ENCODE measurements at places on chromosomes 4 and X.

DNA sequence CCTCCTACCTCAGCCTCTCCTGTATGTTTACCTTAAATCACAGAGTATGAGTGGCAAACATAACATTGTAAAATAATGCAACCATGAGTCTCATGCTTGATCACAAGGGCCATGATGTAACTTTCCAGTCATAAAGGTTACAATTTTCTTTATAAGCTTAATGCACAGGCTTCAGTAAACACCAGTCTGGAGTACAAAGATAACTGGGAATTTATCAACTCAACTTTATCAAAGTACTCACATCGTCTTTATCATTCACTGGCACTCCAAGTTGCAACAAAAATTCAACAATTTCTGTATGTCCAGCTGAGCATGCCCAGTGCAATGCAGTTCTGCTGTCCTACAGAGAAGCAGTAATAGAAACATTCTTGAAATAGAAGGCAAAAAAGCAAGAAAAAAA lies 2.8 kb downstream of the PSMD10 start:
- DNase-seq, result no peak

DNA sequence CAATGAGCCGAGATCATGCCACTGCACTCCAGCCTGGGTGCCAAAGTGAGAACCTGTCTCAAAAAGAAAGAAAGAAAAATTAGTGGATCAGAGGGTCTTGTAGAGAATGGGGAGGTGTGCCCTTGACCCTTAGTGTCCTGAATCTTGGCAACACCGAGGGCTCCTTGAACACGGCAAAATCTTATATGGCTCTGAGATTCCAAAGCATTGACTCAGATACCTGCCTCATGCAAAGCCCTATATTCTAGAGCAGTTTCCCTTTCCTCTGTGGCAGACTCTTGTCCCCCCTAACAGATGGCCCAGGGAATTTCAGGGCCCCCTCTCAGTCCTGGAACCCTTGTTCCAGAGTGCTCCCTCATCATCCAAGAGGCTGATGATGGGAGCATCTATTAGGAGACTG lies 6.8 kb downstream of the CLDN2 start:
- no peak for DNase-seq

- no peak for DNase-seq
Observed at GRCh38 chr4:24720436-24720835, 74.9 kb upstream of the SOD3 start.

DNA sequence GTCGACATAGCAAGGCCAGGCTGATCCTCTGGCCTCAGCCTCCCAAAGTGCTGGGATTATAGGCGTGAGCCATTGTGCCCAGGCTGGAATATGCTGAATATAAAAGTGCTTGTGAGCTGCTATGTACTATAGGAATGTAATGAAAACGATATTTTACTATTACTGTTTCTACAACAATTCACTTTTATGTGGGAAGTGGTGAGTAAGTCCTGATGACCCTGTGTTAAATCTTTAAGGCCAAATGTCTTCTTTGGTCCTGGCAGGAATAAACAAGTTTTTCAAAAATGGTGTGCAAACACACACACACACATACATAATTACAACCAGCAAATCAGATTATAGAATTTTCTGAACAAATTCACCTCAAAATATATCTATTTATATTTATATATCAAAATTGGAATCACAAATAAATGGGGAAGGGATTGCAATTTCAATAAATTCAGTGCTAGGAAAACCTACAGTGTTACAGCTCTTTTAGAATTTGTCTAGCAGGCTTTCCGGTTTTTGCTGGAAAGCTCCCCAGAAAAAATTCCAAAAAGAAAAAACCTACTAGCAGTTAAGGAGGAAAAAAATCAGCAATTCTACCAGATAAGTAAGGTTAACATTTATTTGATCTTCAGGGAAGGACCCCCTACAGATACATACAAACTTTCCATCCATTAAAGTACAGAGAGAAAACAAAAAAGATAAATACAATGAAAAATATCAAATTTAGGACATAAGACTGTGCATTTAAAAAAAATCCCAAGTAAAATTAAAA lies 17.9 kb downstream of the SMIM14 start:
- DNase-seq, result no peak

DNA sequence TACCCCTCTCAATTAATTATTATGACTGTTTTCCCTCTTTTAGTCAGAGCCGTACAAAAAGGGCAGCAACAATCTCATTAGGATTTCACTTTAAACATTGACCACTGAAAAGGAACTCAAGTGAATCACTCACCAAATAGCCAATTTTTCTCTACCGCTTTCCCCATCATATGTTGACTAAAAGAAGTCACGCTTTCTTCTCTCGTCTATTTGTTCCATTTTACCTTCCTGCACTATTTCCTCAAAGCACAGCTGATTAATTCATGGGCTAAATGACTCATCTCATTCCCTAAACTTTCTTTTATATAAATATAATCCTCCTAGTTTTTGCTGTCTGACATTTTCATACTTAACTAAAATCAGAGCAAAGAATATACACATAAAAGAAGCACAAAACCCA lies 8.2 kb downstream of the MID1 start:
- DNase-seq, result peak; percentile 43

- no peak for DNase-seq
Observed at GRCh38 chr4:80767944-80768343, 262.6 kb upstream of the BMP3 start.

GRCh38 chr4:17867276-17867675 lies 56.5 kb downstream of the NCAPG start:
- DNase-seq, result no peak

GRCh38 chr4:158090323-158090722 lies 82.5 kb downstream of the GASK1B start:
- peak; percentile 42 for DNase-seq

- no peak for DNase-seq
Observed at GRCh38 chrX:86148594-86148993, 343 bp downstream of the DACH2 start.

GRCh38 chrX:154717824-154718223 lies 33.1 kb downstream of the GAB3 start:
- no peak for DNase-seq

GRCh38 chr4:76659103-76659490 lies 224.1 kb downstream of the SHROOM3 start:
- DNase-seq, result no peak

DNA sequence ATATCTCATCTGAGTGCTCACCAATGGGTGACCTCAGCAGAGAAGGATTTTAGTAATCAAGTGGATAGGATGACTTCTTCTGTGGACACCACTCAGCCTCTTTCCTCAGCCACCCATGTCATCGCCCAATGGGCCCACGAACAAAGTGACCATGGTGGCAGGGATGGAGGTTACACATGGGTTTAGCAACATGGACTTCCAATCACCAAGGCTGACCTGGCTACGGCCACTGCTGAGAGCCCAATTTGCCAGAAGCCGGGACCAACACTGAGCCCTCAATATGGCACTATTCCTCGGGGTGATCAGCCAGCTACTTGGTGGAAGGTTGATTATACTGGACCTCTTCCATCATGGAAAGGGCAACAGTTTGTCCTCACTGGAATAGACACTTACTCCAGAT lies 97.4 kb downstream of the LCORL start:
- DNase-seq, result no peak

DNA sequence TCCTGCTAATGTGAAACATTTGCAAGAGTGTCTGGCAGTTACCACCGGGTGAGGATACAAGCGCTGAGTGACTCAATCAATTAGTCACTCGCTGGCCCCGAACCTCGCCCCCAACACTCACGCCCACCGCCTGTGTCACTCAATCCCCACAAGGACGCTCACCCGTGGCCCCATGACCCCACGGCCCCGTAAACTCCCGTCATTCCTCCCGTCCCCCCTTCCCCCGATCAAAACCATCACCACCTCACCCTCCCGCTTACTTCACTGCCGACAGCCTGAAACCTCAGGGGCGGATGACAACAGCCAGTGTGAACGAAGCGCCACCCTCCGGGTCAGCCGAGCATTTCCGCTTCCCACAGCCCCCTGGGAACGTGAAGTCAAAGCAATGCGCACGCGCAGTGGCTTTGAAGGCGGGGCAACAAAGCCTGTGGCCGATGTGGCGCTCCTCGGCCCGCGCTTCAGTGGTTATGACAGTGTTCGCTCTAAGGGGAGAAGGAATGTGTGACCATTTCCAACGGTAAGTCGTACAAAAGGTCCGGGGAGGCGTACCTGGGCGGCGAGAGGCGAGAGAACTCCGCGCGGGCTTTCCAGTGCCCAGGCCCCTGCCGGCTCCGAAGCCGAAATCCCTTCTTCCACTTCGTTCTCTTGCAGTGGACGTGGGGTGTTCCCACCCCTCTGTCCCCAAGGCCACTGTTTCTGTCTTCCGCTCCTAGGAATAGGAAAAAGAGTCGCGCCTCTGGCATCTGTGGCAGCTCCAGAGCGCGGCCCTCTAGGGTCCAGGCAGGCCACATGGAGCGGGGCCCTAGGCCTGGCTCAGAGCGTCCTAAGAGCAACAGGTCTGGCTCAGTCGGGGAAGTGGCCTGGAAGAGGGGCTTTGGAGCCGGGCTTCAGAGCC lies at the start of gene ZNF674:
ZNF674 (minus strand) TSS at position 311 of the 895 bp plus-strand sequence. CDS start 3,334 bp downstream, outside the sequence.
- peak; percentile 78 for DNase-seq

DNA sequence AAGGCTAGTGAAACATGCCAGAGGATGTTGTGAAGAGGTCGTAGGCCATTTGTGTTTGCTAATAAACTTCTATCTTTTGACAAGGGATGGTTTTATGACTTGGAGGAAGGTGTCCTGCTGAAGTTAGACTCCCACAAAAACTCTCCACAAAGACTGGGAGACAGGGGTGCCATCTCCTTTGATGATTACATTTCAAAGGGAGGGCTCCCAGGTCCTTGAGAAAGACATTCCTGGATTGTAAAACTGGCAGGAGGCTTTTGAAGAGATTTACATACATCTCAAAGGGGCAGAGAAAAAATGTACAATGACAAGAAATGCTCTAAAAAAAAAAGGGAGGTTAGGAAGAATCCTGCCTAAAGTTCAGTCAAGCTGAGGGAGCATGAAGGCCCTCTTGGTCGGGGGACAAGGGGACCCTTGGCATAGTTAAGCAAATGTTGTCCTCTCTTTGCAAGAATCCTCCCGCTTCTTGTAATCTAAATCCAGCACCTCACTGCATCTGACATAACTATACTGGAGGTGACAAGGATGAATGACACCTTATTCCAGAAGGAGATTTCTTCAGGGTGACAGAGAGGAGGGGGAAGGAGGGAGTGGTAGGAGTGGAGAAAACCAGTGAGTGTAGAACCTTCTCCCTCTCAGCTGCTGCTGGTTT lies 41.1 kb upstream of the MGST2 start:
- no peak for DNase-seq

GRCh38 chrX:107739541-107739940 lies 36.0 kb downstream of the TSC22D3 start:
- DNase-seq, result no peak

DNA sequence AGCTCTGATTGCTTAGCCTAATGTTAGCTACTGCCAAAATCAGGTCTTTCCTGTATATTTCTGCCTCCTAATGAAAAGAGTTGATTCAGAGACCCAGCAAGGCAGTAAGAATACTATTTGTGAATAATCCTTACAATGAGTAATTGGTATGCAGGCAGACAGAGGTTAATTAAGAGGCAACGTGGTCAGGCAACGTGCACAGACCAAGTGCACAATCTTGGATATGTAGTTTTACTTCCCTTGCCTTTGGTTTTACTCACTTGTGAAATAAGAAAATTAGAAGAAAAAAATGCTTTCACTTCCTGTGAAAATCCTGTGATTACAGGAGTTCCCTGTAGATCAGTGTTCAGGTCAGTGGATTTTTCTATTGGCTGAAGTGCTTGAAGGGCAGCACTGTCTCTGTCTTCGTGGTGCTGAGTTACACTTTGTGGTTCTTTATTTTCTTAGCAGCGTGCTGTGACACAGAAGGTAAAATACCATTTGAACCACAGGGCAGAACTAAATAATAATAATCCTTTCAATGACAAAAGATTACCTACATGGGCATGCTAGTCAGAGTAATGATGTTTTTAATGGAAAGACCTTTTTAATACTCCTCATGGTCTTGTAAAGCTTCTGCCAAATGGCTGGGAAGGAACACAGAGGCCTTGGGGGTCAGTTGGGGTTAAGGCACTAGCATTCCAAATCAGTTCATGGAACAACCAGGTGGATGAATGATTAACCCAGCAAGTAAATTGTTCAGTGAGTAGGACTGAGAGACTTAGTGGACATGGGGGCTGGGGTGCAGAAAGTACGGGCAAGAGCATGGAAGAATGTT lies 430.9 kb downstream of the MAPK10 start:
- no peak for DNase-seq

- DNase-seq, result no peak
Observed at GRCh38 chr4:171308661-171309060, 504.5 kb upstream of the GALNTL6 start.

DNA sequence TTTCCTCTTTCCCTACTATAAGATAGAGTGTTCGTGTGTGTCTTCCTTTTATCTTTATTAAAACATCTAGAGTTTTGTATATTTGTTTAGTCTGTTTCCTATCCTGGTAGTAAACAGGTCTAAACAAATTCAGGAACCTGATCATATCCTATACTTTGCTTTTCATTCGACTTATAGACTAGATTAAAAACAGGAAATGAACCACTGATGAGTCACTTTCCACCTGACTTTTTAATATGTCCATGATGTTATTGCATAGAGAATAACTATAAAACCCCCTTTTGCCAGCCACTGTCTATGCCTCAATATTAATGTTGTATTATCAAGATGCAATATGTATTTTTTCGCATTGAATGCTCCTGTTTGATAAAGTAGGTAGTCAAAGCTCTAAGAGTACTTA lies 1794.0 kb downstream of the STIM2 start:
- no peak for DNase-seq

DNA sequence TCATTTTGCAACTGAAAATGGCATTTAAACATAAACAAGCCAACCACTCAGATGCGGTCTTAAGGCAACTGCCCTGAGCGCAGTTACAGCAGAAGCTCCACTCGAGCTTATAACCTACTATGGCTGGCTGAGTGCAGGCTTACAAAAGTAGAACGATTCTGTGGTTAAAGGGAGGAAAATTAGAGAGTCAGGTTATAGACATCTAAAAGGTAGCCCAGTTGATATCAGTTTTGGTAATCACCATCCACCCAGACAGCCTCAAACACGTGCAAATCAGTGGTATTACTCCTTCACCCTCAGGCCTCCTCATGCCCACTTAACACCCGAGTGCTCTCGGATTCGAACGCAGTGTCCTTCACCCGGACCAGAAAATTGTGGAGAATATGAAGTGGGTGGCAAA lies 3.1 kb downstream of the LEF1 start:
- DNase-seq, result no peak

DNA sequence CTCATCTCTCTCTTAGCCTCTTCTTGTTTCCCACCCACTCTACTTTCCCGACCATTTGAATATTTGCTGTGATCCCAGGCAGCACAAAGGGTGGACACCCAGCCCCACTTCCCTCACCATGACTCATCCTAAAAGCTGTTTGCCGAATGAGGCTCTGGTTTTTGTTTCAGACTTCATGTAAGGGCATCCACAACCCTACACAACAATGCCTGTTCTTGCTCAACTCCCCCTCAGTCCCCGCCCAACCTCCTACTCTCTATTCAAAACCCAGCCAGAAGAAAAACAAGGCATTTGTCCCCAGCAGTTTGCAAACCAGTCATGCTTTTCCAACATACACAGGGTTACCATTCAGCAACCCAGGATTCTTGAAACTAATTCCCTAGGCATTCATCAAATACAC lies 516.5 kb upstream of the CNKSR2 start:
- peak; percentile 28 for DNase-seq

GRCh38 chr4:88090898-88091297 lies 67.5 kb downstream of the ABCG2 start:
- no peak for DNase-seq

GRCh38 chr4:73660808-73661207 lies 40.6 kb upstream of the RASSF6 start:
- no peak for DNase-seq
